Adipocyte (in vitro differentiated cells): ENCODE measurements at places on chromosomes 13 and 19.

- DNase-seq, result no peak
Measured at GRCh38 chr13:46983881-46984280, 87.0 kb upstream of the HTR2A start.

DNA sequence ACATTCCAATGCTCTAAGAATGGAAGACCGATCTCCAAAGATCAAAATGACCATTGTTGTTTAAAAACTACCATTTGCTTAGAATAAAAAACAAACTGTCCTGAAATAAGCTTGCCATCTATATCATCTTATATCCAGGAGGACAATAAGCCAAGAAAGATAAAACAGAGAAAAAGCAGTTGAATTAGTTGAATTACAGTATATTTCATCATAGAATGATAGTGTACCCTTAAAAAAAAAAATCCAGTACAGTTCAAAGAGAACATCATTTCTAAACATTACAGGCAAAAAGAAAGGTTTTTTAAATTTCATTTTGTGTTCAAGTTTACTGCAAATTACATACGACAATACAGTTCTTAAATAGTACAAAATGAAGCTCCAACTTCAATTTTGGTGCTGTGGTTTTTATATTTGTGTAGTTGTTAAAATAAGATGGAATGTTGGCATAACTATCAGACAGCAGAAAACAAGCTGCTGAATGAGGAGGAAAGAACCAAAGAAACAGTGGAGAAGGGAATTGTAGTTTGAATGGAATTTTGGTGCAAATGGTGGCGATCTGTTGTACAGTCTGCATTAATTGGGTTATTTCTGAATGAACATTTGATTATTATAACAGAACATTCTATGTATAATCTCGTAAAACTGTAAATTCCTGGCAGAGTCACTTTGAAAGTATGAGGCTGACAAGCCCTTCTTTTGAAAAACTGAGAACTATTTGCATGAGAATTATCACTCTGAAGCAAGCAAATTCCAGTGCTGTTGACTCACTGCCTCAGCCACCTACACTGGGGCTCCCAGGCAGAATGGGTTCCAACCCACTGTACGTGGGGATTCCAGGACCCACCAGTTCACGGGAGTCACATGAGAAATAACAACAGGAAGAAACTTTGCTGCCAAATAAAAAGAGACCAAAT, 37.7 kb downstream of the LHFPL6 start:
- peak; percentile 87 for DNase-seq

DNA sequence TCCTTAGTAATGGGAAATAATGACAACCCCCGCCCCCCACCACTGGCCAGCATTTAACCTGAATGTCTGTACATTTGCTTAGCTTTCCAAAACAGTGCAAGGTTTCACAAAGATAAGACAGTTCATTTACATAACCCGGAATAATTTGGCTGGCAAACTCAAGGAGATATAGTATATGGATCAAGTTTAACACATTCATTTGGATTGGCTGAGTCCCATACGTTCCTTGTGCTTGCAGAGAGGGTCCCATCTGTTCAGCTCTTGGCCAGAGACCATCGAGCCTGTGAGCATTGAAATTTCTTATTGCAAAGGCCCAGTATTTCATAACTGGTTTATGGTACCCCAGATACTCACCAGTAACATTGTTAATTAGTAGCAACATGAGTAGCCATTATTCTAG, 116.5 kb downstream of the GPC6 start:
- DNase-seq, result no peak

- DNase-seq, result no peak
Measured at GRCh38 chr13:80052286-80052685, 288.6 kb downstream of the SPRY2 start.

GRCh38 chr13:59494560-59494970, 669.2 kb downstream of the DIAPH3 start:
- peak; percentile 67 for DNase-seq

DNA sequence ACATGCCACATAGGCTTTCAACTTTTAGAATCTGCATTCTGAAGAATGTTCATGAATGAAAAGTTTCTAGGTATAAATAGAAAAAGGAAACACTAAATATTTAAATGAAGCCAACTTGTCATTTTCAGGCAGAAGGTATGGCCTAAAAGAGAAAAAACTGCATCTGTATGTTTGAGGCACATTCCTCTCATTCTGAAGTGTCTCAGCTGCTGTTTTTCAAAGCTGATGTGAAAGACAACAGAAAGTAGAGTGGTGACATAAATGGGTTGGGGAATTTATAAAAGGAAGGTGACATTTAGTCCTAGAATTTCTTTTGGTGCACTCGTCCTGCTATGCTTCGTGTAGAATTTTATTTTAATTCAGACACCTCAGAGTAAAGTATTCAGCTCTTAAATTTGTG, 539.6 kb upstream of the SLITRK5 start:
- DNase-seq, result no peak

GRCh38 chr13:33497146-33497845, 211.7 kb upstream of the STARD13 start:
- peak; percentile 49 for DNase-seq

- DNase-seq, result no peak
Measured at GRCh38 chr19:48484931-48485612, 15.9 kb downstream of the CYTH2 start.

- no peak for DNase-seq
Measured at GRCh38 chr13:74438901-74439300, 304.7 kb upstream of the KLF12 start.

GRCh38 chr13:91017031-91017668, 330.3 kb upstream of the MIR17HG start:
- DNase-seq, result peak; percentile 40

- DNase-seq, result no peak
Measured at GRCh38 chr19:38307076-38307475, 3.0 kb downstream of the C19orf33 start.

GRCh38 chr13:25561812-25562211, 190.0 kb downstream of the ATP8A2 start:
- no peak for DNase-seq

DNA sequence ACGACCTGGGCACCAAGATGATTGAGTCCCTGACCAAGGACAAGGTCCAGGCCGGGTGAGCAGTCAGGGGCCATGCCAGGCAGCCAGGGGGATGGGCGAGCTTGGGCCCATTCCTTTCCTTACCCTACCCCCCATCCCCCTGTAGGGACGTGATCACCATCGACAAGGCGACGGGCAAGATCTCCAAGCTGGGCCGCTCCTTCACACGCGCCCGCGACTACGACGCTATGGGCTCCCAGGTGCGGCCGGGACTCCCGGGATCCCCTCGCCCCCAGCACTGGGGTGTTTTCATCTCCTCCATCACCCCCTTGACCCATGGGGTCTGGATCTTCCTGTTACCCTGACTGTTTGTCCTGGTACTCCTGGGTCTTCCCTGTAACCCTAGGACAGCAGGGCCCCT, 7.1 kb downstream of the LHB start:
- DNase-seq, result no peak

DNA sequence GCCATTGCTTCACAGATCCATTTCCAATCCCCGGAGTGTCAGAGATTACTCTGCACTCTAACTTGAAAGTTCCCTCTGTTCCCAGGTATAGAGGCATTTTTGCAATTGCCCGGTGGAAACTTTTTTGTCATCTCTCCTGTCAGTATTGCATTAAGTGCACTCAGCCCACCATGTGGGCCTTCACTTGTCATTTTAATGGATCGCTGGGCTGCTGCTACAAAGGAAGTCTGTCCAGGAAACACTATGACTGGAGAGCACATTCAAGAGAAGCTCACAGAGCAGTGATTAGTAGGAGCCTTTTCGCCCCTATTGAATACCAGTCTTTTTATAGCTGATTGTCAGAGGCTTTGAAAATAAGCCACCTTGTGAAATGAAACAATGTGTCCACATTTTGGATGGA, 180.9 kb downstream of the B3GLCT start:
- DNase-seq, result no peak

- no peak for DNase-seq
Measured at GRCh38 chr19:8684001-8684902, 14.3 kb downstream of the ACTL9 start.

DNA sequence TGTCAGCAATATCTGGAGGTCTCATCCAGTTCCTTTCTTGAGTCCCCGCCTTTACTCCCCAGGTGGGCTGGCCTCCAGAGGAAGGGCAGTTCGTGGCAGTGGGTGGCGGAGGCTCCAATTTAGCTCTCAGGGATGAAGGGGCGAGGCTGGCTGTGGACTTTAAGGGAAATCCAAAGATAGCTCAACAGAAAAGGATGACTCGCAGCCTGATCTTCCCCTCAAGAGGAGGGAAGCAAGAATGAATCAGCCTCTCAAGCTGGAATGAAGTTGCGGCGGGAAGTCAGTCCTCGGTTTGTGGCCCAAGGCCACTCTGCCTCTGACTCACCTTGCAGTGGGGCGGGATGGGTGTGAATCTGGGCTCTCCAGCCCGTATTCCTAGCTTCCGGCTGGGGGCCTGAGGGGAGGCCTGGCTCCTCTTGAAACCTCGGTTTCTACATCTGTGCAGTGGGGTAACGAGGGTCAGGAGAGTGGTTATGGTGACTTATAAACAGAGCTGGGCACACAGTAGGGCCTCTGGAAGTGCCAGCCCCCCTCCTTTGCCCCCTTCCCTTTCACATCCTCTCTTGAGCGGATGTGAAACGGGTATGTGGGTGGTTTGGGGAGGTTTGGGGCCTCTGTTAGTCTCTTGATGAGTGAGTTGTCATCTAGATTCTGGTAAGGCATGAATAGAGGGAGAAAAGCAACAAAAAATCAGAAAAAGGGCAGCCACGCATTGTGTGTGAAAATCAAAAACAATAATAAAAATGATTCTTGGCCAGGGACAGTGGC, 10.5 kb upstream of the SMG9 start:
- DNase-seq, result peak; percentile 92

- no peak for DNase-seq
Measured at GRCh38 chr13:24212674-24213073, 52.2 kb downstream of the SPATA13 start.

DNA sequence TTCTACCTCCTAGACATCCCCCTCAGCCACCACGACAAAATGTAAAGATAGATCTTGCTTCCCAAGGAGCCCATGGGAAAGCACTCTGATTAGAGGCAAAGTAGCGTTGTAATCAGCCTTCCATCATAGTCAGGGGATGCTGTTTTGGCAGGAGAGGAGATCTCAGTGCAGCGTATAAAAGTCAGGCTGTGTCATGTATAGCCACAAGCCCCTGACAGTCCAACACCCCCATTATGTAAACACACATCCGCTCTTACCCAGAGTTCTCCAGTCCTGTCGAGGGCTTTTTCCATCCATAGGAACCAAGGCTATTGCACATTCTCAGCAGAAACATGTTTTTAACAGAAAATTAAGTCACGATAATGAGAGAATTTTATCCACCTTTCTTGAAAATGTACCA, 156.3 kb downstream of the CYSLTR2 start:
- no peak for DNase-seq

DNA sequence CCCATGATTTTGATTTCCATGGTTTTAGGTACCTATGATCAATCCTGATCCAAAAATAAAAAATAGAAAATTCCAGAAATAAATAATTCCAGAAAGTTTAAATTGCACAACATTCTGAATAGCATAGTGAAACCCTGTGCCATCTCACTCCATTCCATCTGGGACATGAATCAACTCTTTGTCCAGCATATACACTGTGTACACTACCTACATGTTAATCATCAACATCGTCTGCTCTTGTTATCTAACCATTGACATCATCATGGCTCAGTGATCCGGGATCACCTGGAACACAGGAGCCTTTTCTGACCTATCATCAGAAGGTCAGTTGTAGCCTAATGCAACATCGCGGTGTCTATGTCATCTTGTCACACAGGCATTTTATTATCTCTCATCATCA, 75.6 kb downstream of the MYO16 start:
- DNase-seq, result no peak
